ENCODE measurements at places on chromosomes 7 and 10.

- DNase-seq: no peak
Observed at GRCh38 chr7:29375641-29376562, 181.3 kb downstream of the CHN2 start.

DNA sequence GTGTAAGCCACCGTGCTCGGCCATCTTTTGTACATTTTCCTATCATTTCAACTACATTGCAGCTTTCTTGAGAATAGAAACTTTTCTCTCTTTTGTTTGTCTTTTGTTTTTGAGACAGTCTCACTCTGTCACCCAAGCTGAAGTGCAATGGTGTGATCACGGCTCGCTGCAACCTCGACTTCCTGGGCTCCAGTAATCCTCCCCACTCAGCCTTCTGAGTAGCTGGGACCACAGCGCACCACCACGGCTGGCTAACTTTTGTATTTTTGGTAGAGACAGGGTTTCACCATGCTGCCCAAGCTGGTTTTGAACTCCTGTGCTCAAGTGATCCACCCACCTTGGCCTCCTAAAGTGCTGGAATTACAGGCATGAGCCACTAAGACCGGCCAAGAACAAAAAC, 31.3 kb upstream of the DAGLB start:
- no peak for DNase-seq

DNA sequence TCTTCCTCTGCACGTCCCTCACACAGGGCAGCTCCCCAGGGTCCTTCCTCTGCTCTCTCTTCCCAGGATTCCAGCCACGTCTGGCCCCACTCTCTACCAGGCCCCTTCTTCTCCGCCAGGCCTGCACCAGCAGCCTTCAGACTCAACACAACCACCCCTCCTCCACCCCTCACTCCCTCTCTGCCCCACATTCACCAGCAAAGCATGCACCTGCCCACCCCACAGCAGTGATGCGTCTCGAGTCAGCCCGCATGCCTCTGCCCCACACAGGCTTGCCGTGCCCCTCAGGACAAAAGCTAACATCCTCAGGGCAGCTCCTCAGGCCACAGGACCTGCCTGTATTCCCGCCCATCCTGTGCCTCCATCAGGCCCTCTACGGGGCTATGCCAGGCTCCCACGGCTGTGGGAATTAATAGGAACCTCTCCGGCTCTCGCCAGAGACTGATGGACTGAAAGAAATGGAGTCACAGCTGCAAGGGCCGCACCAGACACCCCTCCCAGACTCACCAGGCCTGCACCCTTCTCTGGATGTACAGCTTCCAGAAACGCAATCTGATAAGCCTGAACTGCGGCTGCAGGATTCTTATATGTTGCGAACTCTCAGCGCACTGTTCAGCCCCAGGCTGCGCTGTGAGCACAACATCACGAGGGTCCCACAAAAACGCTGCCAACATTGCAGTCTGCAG, 100.1 kb downstream of the CYTH3 start:
- no peak for DNase-seq

DNA sequence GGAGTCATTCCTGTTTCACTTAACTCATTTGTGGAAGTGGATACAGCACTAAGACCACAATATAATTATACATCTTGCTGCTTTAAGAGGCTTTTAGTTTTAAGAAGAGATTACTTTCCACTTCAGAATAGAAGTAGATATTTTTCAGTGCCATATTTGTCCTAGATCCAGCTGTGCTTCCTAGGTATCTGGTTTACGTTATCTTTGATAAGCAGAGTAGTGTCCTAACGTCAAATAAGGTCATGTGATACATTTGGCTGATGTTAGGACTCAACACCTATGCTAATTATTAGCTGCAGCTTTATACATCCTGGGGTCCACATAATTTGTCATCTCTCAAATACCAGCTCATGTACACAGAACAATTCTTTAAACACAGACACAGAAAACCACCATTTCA, 196.2 kb upstream of the SMIM30 start:
- no peak for DNase-seq

DNA sequence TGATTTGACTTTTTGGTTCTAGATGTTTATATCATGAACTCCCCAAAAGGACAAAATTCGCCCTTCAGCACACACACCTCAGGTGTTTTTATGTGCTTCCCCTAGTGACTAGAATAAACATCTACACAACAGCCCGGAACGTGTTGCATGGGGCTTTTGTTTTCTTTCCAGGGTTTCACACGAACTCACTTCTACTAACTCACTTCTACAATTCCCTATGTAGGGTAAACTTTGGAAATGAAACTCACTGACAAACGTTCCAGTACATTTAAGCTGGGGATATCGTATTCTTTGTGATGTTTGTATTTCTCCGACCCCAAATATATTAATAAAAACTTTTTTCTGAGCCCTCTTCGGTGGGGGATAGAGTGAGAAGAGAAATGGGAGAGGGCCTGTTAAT, 1.4 kb downstream of the TRA2A start:
- DNase-seq: peak; percentile 13

DNA sequence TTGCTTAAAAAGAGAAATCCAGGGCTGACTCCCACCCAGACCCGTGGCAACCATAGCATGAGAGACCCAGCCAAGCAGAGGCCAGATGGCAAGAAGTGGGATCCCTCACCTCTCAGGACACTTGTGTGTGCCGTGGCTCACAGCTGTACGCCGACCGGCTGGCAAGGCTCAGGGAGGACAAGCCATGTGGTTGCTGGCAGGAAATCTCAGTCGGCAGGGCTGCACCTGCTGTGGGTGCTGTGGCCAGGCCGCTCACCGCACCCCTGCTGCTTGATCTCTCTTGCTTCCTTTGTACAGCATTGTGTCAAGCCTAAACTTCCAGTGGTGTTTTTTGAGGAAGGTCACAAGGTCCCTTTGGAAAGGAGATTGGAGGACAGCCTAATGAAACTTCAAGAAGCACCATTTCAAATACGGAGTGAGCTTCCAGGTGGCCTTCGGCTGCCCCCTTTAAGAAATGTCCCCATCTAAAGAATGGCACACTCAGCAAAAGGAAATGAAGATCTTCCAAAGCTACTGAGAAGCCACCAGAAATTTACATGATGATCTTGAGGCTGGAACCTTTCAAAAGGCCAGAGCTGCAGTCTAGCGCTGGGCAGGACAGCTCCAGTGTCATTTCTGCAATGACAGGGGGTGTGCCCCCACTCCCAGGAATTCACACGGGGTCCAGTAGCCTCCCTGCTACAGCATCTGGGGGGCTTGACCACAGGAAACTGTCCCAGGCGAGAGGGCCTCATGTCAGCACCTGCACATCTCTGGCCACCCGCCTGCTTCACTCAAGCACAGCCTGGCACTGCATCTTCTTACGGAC, 409.0 kb upstream of the MGMT start:
- no peak for DNase-seq

DNA sequence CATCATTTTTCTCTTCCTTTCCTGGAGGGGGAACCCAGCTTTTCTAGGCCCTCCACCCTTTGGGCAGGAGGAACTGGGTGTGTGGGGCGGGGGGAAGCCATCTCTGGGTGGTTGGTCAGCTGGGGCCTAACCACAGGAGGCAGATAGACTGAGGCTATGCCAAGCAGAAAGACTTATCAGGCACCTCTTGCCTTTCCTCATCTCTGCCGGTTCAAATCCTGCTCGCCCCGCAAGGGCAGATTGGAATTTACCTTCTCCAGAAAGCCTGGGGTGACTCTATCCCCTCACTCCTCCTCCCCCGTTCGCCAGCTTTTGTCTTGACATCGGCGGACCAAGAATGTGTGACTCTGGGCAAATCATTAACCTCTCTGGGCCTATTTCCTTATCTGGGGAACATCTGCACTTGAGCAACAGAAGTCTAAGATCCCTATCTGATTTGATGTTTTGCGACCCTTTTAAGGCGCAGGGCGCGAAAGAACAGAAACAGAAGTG, 584 bp upstream of the GARS1 start:
- DNase-seq: peak; percentile 4

DNA sequence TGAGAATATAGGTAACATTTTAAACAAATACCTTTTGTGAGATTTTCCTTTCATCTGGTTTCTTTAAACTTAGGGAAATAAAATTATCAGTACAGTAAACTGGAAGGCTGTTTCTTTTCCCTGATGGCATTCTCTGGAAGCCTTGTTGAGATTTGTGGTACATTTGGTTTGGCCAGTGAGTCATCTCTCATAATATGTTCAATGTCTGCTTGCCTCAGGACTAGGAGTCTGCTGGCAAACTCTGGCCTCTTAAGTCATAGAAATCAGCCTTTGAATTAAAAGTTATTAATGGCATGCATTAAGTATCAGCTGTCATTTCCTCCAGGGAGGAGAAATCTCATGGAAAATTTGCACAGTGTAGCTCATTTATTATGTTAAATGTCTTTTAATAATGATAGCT, 316.6 kb upstream of the KIAA1217 start:
- DNase-seq: no peak

DNA sequence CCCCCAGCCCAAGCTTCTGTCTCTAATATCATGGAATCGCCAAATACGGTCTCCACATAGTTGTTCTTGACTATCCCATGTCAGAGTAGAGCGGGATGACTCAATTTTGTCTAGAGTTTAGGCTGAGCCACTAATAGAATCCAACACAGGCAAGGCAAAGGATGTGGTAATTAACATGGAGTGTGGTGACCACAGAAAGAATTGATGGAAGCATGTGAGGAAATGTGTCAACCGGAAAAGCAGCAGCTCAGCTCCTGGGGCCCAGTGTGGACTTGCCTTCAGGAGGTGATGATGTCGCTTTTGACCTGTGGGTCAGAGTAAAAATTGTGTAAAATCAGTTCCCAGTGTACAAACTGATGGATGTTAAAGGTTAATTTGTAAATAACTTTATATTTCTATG, 139.3 kb upstream of the KLF6 start:
- peak; percentile 88 for DNase-seq

GRCh38 chr7:98105942-98106544, 619 bp upstream of the LMTK2 start:
- DNase-seq: no peak

- DNase-seq: no peak
Observed at GRCh38 chr10:130369645-130370381, 233.6 kb downstream of the GLRX3 start.
